Islet precursor cell (in vitro differentiated cells): ENCODE measurements at places on chromosomes 5 and 9.

- DNase-seq = no peak
Observed at GRCh38 chr5:127892467-127893207, 189.4 kb downstream of the CCDC192 start.

- DNase-seq = no peak
Observed at GRCh38 chr9:94576131-94576530, 17.5 kb downstream of the FBP2 start.

DNA sequence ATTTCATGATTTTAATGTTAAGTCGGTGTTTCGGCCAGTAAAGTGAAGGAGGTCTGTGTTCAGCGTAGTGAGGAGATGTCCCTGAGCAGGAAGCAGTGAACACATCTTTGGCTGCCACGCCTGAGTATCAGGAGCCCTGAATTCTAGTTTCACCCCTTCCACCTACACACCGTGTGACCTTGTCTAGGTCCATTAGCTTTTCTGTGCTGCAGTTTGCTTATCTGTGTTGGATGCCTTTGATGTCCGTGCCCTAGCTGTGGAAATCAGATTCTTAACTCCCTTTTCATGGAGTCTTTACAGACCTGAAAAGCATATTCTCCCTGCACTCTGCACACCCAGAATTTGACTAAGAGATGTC, 601 bp downstream of the FBXO38 start:
- DNase-seq = no peak

- no peak for DNase-seq
Observed at GRCh38 chr5:88390096-88390441, 121.4 kb upstream of the TMEM161B start.

- DNase-seq = no peak
Observed at GRCh38 chr5:145772466-145772865, 62.7 kb downstream of the PRELID2 start.

GRCh38 chr9:14863402-14863801, 46.8 kb downstream of the FREM1 start:
- no peak for DNase-seq

GRCh38 chr5:73367650-73368049, 80.9 kb downstream of the FOXD1 start:
- DNase-seq = no peak

GRCh38 chr5:1503241-1504068, 20.3 kb downstream of the LPCAT1 start:
- no peak for DNase-seq

- no peak for DNase-seq
Observed at GRCh38 chr5:92951746-92952145, 629.3 kb downstream of the NR2F1-AS1 start.

DNA sequence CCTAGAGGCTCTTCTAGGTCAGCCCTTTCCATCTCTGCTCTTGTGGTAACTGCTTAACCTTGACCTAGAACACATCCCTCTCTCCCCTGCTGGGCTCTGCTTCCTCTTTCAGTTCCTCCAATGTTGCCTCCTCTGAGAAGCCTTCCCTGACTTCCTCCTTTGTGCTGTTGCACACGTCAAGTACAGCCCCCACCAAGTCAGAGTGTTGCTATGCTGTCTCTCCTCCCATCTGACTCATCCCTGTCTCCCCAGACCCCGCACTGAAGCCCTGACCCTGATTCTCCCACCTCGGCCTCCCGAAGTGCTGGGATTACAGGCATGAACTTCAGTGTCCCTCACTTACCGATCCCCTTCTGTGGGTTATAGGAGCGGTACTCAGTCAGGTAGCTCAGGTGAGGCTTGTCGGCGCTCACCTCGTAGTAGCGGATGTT, 10.4 kb upstream of the TRIM14 start:
- DNase-seq = no peak

- DNase-seq = no peak
Observed at GRCh38 chr5:68983043-68983442, 110.8 kb upstream of the SLC30A5 start.

DNA sequence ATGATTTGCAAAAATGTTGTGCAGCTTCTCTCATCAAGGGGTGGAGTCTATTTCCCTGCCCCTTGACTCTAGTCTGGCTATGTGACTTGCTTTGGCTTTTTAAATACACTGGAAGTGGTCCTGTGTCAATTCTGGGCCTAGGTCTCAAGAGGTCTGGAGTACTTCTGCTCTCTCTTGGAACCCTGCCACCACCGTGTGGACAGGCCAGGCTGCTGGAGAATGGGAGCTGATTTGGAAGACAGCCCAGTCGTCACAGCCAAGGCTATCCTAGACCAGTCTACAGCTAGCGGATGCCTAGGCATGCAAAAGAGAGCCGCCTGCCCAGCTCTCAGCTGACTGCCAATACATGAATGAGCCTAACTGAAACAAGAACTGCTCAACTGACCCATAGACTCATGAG, 56.7 kb upstream of the CLINT1 start:
- no peak for DNase-seq

DNA sequence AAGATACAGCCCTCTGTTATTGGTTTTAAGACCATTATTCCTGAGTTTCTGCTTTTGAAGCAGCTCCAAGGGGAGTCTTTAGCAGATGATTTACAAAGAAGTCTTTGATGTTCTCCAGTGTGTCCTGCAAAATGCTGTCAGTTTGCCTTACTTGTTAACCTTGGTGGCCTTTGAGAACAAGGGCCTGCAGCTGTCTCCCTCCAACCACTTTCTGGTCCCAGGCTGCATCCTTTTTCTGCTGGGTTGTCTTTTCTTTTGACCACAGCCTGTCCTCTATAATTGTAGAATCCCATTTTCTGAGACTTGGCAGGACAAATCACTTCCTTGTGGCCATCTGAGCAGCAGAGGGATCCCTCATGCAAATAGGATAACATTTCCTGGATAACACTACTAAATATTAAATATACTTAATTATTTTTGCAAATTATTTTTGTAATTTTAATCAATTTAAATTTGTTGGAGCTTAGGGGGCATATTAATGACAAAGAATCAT, 281.4 kb downstream of the DMRT2 start:
- no peak for DNase-seq

- DNase-seq = no peak
Observed at GRCh38 chr9:130498298-130498917, 53.6 kb downstream of the ASS1 start.

GRCh38 chr9:133054194-133054890, 7.4 kb upstream of the CEL start:
- no peak for DNase-seq

- DNase-seq = no peak
Observed at GRCh38 chr5:36334315-36334714, 32.6 kb upstream of the RANBP3L start.

DNA sequence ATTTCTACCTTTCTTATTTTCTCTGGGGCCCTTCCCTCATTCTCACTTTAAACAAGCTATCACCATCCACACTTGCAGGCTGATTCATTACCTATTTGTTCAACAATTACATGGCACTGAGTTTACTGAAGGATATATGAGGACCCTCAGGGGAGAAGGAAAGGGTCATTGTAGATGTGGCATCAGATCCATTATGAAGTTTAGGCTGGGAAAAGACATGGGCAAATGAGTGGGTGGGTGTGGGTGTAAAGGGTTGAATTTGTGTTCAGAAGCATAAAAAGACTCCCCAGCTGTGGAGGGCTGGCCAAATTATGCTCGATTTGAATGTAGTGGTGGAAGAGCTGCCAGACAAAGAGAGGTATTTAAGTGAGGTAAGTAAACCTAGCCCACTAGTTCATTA, 55.9 kb upstream of the MTAP start:
- no peak for DNase-seq

GRCh38 chr5:112669328-112669963, 68.2 kb upstream of the APC start:
- no peak for DNase-seq

GRCh38 chr5:69217151-69217511, 17.6 kb upstream of the CDK7 start:
- no peak for DNase-seq

GRCh38 chr9:124384210-124384609, 31.0 kb downstream of the PSMB7 start:
- DNase-seq = no peak

GRCh38 chr5:15991586-15991985, 188.0 kb downstream of the MARCHF11 start:
- DNase-seq = no peak

GRCh38 chr9:5449521-5450358, 602 bp upstream of the CD274 start:
- no peak for DNase-seq

DNA sequence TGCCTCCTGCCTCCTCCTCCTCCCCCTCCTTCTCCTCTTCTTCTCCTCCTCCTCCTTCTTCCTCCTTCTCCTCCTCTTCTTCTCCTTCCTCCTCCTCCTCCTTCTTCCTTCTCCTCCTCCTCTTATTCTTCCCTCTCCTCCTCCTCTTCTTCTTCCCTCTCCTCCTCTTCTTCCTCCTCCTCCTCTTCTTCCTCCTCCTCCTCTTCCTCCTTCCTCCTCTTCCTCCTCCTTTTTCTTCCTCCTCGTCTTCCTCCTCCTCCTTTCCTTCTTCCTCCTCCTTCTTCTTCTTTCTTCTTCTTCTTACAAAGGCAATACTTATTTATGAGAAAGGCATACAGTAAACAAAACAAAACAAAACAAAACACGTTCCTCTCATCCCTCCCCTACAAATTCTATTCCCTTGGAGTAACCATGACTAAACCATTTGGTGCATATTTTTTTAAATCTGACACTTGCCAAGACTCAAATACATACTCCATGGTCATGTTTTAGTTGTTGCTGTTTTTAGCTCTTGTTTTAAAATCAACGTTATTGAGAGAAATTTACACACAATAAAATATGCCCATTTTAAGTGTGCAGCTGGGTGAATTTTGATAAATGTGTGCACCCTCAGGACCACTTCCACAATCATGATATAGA, 135.6 kb downstream of the FOXD1 start:
- no peak for DNase-seq

- DNase-seq = peak; percentile 92
Observed at GRCh38 chr9:130860458-130861316, 25.6 kb downstream of the ABL1 start.

DNA sequence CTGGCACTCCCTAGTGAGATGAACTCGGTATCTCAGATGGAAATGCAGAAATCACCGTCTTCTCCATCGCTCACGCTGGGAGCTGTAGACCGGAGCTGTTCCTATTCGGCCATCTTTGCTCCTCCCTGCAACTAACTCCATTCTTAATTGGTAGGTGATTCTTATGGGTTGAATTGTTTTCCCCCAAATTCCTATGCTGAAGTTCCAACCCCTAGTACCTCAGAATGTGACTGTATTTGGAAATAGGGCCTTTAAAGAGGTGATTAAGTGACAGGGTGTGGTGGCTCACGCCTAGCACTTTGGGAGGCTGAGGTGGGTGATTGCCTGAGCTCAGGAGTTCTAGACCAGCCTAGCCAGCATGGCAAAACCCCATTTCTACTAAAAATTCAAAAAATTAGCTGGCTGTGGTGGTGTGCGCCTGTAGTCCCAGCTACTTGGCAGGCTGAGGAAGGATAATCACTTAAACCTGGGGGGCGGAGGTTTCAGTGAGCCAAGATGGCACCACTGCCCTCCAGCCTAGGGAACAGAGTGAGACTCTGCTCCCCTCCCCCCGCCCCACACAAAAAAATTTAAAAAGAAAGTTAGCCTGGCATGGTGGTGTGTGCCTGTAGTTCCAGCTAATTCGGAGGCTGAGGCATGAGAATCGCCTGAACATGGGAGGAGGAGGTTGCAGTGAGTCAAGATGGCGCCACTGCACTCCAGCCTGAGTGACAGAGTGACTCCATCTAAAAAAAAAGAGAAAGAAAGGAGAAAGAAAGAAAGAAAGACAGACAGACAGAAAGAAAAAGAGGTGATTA, 25.2 kb upstream of the FOCAD start:
- DNase-seq = no peak

DNA sequence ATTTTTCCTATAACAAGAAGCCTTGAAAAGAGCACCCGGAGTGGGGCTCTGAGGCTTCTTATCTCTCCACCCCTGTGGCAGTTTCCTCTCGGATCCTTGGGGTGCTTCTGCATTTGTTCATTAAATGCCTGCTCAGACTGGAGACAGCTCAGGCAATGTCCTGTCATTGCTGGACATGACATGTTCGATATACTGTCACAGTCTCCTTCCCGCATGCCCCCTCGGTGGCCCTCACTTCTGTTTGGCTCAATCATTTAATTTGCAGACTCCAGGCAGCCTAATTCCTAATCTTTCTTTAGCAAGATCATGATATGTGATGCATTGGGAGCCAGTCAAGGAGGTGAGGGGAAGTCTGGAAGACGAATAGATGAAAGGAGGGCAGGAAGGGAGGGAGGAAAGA, 37.5 kb upstream of the CPEB4 start:
- DNase-seq = no peak

DNA sequence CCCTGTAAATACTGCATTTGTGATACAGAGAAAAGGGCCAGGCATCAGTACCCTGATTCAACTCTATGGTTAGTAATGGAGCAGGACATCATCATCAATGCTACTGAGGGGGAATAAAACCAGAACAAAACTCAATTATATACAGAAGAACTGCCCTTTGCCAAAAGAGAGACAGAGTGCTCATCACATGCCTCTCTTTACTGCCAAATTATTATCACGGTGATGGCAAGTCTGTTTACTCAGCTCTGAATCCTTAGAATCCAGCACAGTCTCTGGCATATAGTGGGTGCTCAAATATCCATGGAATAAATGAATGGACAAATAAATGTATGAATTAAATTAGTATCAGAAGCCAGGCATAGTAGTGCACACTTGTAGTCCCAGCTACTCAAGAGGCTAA, 130.2 kb downstream of the TTC39B start:
- DNase-seq = no peak
